Progenitor cell of endocrine pancreas (in vitro differentiated cells): ENCODE measurements at places on chromosomes 2 and 18. TPM values are rescaled to one million over a fixed set of nuclear protein-coding genes. Genes with fewer than 3 reads are reported as not detected.

- DNase-seq: peak; percentile 41
- H3K27me3 ChIP-seq: peaks cover 13% of the 10 kb centered on the region
- peak overlapping the region; percentile 49 for H3K4me3 ChIP-seq
- no peak overlapping the region for H3K27ac ChIP-seq
- H3K36me3 ChIP-seq: no peaks in the 10 kb centered on the region
- peaks cover 9% of the 10 kb centered on the region for H3K4me1 ChIP-seq
Observed at GRCh38 chr2:11248-11941, 34.9 kb downstream of the FAM110C start.

DNA sequence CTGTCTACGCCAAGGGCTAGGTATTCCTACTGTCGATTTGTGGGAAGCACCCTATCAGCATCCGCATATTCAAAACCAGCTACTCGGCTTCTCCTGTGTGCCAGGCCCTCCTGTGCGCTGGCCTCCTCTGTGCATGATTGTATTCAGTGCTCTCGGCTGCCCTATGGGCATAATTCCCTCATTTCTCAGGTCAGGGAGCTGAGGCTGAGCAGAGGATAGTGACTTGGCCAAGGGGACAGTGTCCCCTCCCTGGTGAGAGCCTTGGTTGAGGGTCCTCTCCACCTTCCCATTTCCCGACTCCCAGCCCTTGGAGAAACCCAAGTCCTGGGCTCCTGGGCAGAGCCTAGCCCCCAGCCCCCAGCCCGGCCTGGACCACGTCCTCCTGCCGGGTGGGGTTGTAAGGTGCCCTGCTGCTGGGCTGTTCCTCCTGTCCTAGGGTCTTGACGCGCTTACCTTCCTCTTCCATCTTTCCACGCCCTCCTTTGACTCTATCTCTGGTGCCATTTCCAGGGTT lies 6.3 kb upstream of the HS6ST1 start:
- H3K4me1 ChIP-seq: peaks cover 5% of the 10 kb centered on the region
- H3K36me3 ChIP-seq: no peaks in the 10 kb centered on the region
- H3K27ac ChIP-seq: no peak overlapping the region
- H3K4me3 ChIP-seq: no peak overlapping the region

- H3K36me3 ChIP-seq: no peaks in the 10 kb centered on the region
- no peak overlapping the region for H3K27ac ChIP-seq
- H3K4me3 ChIP-seq: no peak overlapping the region
- H3K4me1 ChIP-seq: peaks cover 11% of the 10 kb centered on the region
- peaks cover 52% of the 10 kb centered on the region for H3K27me3 ChIP-seq
Observed at GRCh38 chr18:55317864-55318263, 270.1 kb downstream of the TCF4 start.

DNA sequence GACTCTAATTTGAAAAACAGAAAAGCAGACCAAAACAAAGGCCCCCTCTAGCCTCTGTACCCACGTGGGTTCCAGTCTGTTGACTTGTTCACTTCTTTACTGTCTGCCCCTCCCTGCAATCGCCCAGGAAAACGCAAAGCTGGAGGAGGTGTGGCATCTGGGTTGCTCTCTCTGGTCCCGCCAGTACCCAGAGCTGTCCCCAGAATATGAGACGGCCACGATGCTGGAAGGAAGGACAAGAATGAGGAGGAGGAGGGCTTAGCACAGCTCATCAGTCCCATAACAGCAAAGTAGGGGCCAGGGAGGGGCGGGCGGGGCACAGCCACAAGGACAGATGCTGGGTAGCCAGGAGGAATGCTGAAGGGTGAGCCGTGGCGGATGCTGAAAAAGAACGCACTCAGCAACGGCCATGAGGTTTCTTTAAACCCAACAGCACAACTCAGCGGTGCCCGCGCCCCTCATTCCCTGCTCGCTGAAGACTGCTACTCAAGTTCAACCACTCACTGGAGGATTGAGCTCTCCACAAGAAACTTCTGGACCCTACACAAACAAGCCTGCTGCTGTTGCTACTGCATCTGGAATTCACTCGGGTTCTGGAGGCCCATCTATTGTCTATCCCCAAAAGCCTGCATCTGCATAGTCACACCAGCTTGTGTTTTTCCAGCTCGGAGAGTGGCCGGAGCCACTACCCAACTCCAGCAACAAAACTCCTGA lies 187.7 kb downstream of the HDAC4 start:
- H3K36me3 ChIP-seq: no peaks in the 10 kb centered on the region
- no peak for DNase-seq
- no peak overlapping the region for H3K4me3 ChIP-seq
- H3K27me3 ChIP-seq: no peaks in the 10 kb centered on the region
- H3K27ac ChIP-seq: no peak overlapping the region

DNA sequence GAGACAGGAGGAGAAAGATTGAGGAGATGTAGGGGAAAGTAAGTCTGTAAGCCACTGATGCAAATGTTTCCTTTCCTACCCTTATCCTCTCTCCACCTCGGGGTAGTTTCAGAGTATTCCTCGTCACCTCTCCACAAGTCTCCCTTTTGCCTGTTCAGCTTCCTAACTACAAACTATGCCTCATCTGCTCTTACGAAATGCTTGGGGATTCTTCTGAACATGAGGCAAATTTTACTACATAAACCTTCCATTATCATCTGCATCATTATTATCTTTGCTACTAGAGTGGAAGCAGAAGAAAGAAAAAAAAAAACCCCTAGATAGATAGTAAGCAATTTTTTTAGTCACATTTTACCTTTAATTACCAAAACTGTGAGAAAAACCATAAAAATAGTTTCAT lies 43.1 kb upstream of the CWC22 start:
- H3K27me3 ChIP-seq: no peaks in the 10 kb centered on the region
- peaks cover 10% of the 10 kb centered on the region for H3K4me1 ChIP-seq
- H3K27ac ChIP-seq: no peak overlapping the region

GRCh38 chr2:209690029-209690754 lies 81.4 kb upstream of the UNC80 start:
- no peak overlapping the region for H3K27ac ChIP-seq
- H3K4me3 ChIP-seq: no peak overlapping the region
- H3K36me3 ChIP-seq: no peaks in the 10 kb centered on the region
- peaks cover 5% of the 10 kb centered on the region for H3K27me3 ChIP-seq

- no peaks in the 10 kb centered on the region for H3K27me3 ChIP-seq
- H3K4me3 ChIP-seq: no peak overlapping the region
- DNase-seq: no peak
- H3K4me1 ChIP-seq: no peaks in the 10 kb centered on the region
Observed at GRCh38 chr18:48898521-48898920, 52.2 kb downstream of the SMAD7 start.

DNA sequence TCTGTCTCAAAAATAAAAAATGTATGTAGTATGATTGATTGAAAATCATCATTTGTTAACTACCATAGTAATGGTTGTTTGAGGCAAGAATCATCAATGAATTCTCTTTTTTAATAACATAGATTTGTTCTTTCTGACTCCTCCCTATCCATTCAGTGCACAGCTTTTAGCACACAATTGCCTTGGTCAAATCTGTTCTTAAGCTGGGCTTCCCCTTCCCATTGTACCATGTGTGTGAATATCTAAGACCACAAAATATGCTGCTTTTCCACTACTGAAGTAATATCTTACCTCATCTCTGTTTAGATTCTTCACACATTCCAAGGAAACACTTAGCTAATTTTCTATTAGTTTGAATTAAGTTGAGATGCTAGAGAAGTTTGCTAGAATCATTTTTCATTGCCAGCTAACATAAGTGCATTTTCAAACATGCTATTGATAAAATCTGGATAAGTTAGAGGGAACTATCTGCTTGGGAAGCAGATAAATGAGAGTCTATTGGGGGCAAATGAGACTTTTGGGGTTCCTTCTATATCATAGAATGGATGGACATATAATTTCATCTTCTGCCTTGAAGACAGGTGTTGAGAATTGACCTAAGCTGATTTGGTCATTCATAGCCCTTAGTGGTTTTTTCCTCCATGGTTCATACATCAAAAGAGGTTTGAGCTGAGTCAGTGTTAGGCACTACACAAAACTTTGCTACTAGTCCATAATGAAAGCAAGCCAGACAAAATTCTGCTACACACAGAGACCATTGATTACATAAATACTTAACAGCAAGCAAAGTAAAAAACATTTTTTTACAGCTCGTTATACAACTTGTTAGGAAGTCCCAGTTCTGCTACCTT lies 231.9 kb downstream of the PLCL1 start:
- H3K27ac ChIP-seq: no peak overlapping the region
- no peak for DNase-seq
- no peaks in the 10 kb centered on the region for H3K27me3 ChIP-seq
- H3K36me3 ChIP-seq: peaks cover 4% of the 10 kb centered on the region
- H3K4me3 ChIP-seq: no peak overlapping the region
- H3K4me1 ChIP-seq: peaks cover 38% of the 10 kb centered on the region

GRCh38 chr2:211103989-211104388 lies 547.6 kb downstream of the CPS1 start:
- no peak overlapping the region for H3K4me3 ChIP-seq
- peaks cover 1% of the 10 kb centered on the region for H3K4me1 ChIP-seq
- DNase-seq: no peak
- H3K27me3 ChIP-seq: no peaks in the 10 kb centered on the region

GRCh38 chr2:126707941-126708340 lies 52.0 kb downstream of the GYPC start:
- H3K36me3 ChIP-seq: no peaks in the 10 kb centered on the region
- DNase-seq: no peak
- H3K27ac ChIP-seq: no peak overlapping the region
- H3K4me1 ChIP-seq: peaks cover 1% of the 10 kb centered on the region

DNA sequence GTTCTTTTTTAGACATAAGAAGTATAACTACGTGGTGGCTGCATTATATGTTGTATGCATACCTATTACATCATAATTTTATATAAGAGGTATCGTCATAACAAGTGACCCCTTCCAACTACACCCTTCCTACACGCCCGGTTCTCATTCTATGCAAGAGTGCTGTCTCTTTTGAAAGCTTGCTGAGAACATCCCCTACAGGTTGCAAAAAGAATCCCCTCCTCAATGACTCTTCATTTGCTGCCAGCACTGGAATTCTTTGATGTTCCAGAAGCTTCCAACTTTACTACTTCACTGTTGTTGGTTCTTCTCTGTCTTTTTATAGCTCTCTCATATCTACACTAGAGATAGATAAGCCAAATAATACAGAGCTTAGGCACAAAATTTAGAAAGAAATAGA lies 66.4 kb downstream of the CDH7 start:
- DNase-seq: no peak
- H3K4me1 ChIP-seq: no peaks in the 10 kb centered on the region
- H3K4me3 ChIP-seq: no peak overlapping the region

GRCh38 chr2:140975237-140975636 lies 1155.6 kb downstream of the LRP1B start:
- no peaks in the 10 kb centered on the region for H3K36me3 ChIP-seq
- H3K27ac ChIP-seq: no peak overlapping the region
- H3K4me3 ChIP-seq: no peak overlapping the region
- no peak for DNase-seq
- H3K27me3 ChIP-seq: no peaks in the 10 kb centered on the region
- H3K4me1 ChIP-seq: peaks cover 2% of the 10 kb centered on the region

GRCh38 chr18:59821983-59822382 lies 77.8 kb upstream of the PMAIP1 start:
- no peak overlapping the region for H3K27ac ChIP-seq
- peaks cover 38% of the 10 kb centered on the region for H3K27me3 ChIP-seq
- H3K4me3 ChIP-seq: no peak overlapping the region
- no peak for DNase-seq

- no peaks in the 10 kb centered on the region for H3K4me1 ChIP-seq
- DNase-seq: no peak
- no peak overlapping the region for H3K4me3 ChIP-seq
- H3K36me3 ChIP-seq: no peaks in the 10 kb centered on the region
- H3K27me3 ChIP-seq: peaks cover 2% of the 10 kb centered on the region
Observed at GRCh38 chr2:99710721-99711120, 220.9 kb upstream of the REV1 start.

DNA sequence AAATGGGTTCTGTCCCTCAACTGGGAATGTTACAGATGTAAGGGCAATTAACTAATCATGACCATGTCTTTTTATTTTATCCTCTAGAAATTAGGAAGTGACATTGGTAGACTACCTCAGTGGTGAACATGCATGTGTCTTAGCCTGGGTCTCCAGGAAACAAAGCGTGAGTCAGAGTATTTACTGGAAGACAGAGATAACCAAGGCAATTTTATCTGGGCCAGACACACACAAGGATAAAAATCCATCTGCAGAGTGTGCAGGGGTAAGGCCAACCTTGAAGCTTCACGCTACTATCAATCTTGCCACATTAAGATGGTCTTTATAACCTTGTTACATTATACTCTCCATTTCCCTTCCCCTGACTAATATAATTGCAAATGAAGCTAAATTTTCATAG lies 487.5 kb downstream of the SUCLG1 start:
- H3K27me3 ChIP-seq: no peaks in the 10 kb centered on the region
- H3K36me3 ChIP-seq: peaks cover 2% of the 10 kb centered on the region
- DNase-seq: no peak

- no peaks in the 10 kb centered on the region for H3K27me3 ChIP-seq
- H3K4me1 ChIP-seq: no peaks in the 10 kb centered on the region
- DNase-seq: no peak
- H3K27ac ChIP-seq: no peak overlapping the region
- H3K36me3 ChIP-seq: no peaks in the 10 kb centered on the region
Observed at GRCh38 chr2:82182270-82182669, 1877.7 kb upstream of the LRRTM1 start.

GRCh38 chr2:231167745-231168459 lies 30.5 kb upstream of the ARMC9 start:
- no peak overlapping the region for H3K4me3 ChIP-seq
- H3K27me3 ChIP-seq: no peaks in the 10 kb centered on the region
- DNase-seq: no peak

DNA sequence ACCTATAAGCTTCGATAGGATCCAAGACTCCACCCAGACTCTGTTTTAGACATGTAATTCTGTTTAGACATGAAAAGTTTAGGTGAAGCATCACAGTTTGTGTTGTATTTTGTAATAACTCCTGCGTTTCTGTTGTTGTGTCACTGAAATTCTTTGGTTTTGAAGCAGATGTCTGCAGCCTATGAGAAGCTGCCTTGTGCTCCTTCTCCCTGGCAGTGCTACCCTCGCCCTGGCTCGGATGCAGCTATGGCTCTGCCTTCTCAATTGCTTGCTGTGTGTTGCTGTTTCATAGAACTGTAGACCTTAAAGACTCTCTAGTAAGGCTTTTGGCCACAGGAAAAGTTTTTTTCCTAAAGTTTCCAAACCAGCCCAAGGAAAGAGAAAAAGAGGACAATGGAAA lies 40.2 kb upstream of the ZNF638 start:
- H3K36me3 ChIP-seq: no peaks in the 10 kb centered on the region
- H3K4me1 ChIP-seq: no peaks in the 10 kb centered on the region

- H3K27me3 ChIP-seq: no peaks in the 10 kb centered on the region
- peak overlapping the region; percentile 6 for H3K4me3 ChIP-seq
- H3K27ac ChIP-seq: peak overlapping the region; percentile 90
- H3K4me1 ChIP-seq: peaks cover 35% of the 10 kb centered on the region
- peaks cover 6% of the 10 kb centered on the region for H3K36me3 ChIP-seq
Observed at GRCh38 chr2:167814881-167815718, 432.3 kb downstream of the STK39 start.

The TDRD15 gene
- total RNA-seq: 0.04 TPM in 1 of 2 replicates, not detected in the other

The SERPINB5 gene
- 0.22 TPM in 1 of 2 replicates, not detected in the other for total RNA-seq

The EMILIN1 gene
- total RNA-seq: 1.1 and 2.5 TPM in 2 replicates

The PPP4R1 gene
- total RNA-seq: 169 and 180 TPM in 2 replicates

The FAM237A gene
- not detected in 2 replicates for total RNA-seq

The GAREM2 gene
- total RNA-seq: 10.4 and 12.1 TPM in 2 replicates

The SYT4 gene
- 4.6 and 4.8 TPM in 2 replicates for total RNA-seq

The MTLN gene
- total RNA-seq: 6.2 and 7.5 TPM in 2 replicates
